Hematopoietic multipotent progenitor cell treated with erythropoietin and hydrocortisone succinate and interleukin-3 and kit ligand, for 8 days (in vitro differentiated cells): ENCODE measurements at places on chromosomes 5 and 9.

GRCh38 chr5:168327451-168327850 lies 36.0 kb downstream of the WWC1 start:
- DNase-seq: no peak

DNA sequence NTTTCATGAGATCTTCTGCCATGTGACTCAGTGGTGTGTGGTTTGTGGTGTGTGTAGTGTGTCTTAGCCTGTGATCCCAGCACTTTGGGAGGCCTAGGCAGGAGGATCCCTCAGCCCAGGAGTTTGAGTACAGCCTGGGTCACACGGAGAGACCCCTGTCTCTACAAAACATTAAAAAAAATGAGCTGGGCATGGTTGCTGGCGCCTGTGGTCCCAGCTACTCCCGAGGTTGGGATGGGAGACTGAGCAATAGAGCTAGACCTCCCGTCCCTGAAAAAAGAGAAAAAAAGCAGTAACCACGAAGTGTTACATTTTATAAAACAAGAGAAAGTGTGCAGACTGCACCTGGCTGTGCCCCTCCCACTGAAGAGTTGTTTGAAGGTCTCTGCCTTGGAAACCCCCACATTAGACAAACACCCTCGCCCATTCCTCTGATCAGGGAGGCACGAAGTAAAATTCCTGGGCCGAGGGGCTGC lies 21.2 kb upstream of the RNU6ATAC start:
- DNase-seq: no peak

DNA sequence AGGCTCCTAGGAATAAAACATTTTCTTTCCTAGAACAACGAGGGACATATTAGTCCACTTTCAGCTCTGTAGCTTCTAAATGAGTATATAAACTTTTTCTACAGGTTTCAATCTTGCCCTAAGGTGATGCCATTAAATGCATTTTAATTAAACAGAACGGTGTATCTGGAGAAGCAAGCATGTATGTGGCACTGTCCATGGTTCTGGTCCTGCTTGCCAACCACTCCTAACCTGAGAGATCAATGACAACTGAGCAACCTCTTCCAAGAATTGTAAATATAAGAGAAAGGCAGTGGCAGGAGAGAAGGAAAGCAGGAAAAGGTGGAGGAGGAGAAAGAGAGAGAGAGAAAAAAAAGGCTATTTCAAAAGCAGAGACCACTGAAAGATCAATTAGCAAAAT lies 95.6 kb upstream of the SPOCK1 start:
- DNase-seq: no peak

GRCh38 chr9:132384376-132384775 lies 22.3 kb downstream of the TTF1 start:
- DNase-seq: no peak

DNA sequence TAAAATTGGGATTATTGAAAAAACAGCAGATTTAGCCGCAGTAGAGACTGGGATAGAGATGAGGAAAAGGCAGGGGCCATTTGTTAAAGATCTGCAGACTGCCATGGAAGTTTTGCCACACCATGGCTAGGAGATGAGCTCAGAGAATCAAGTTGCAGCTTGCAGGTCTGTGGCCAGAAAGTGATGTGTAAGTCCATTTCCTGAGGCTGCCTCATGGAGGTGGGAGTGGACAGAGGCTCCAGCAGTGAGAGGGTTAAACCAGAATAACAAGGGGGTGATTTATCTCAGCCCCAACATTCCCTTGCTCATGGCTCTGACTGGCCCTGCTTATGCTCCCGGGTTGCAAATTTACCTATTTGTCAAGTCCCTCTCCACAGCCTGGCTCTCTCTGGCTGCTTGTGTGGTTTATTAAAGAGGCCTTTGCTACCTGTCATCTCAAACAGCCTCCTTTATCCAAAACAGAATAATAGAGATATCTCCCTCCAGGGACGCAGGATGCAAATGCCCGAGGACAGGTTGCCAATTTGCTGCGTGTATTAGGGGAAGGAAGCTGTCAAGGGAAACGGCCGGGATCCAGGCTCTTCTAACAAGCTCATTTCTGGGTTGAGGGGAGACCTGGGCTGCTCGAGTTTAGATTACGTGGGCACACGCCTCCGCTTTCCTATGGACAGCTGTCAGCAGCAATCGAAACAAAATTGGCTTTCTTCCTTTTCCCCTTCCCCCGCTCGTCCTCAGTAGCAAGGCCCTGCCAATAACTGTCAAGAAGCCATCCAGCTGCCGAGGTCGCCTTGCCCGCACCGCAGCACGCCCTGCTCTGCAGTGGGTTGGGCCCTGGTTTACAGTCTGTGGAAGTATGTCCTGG lies 72.8 kb upstream of the PITX1 start:
- no peak for DNase-seq

- DNase-seq: no peak
Measured at GRCh38 chr9:128898382-128898781, 16.4 kb downstream of the LRRC8A start.

DNA sequence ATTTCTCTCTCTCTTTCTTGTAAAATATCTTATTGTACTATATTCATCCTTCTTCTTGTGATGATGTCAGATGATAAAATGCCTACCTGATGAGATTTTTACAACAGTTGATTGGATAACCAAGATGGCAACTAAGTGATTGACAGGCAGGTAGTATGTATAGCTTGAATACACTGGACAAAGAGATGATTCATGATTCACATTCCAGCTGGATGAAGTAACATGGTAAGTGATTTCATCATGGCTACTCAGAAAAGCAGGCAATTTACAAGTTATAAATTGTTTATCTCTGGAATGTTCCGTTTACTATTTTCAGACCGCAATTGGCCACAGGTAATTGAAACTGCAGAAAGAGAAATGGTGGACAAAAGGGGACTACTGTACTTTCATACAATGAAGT lies 1471.7 kb upstream of the C9orf72 start:
- DNase-seq: no peak
